ENCODE measurements at places on chromosomes 6 and 20.

- DNase-seq: no peak
Measured at GRCh38 chr20:46362921-46363867, 43.2 kb downstream of the ELMO2 start.

- DNase-seq: no peak
Measured at GRCh38 chr6:27281105-27281539, 31.0 kb downstream of the POM121L2 start.

GRCh38 chr20:4104842-4105241 lies 89.5 kb upstream of the RNF24 start:
- DNase-seq: no peak

DNA sequence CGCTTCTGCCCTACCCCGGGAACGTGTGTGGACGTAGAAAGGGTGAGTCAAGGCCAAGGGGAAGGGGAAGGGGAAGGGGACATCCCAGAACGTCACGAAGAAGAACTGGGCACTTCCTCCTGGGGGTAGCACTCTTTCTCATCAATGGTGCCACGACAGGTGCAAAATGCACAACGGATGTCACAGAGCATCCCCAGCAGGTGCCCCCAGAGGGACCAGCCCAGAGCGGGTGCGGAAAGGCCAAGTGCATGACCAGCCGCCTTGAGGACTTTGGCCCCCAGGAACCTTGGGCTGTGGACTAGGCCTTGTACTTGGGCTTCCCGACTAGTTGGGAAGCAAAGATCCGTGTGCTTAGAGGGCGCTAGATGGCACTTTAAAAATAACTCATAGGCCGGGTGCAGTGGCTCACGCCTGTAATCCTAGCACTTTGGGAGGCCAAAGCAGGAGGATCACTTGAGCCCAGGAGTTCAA lies 12.1 kb upstream of the SRC start:
- no peak for DNase-seq

- no peak for DNase-seq
Measured at GRCh38 chr6:143176090-143177021, 115.7 kb downstream of the AIG1 start.

DNA sequence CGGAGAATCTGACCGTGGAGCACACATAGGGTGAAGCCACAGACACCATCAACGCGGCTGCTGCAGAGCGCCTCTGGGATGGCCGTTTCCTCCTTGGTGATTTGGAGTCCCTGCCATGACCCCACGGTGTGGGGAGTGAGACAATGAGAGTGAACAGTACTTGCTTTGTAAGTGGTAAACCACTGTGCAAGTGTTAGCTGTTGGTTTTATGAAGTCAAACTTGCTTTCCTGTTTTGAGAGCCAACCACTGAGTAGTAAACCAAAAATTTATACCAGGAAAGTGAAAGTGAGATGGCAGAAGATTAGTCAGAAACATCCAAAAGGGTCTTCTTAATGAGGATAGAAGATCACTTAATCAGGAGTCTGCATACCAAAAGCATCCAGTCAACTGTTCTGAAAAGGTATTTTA lies 160.7 kb downstream of the FOXC1 start:
- peak; percentile 50 for DNase-seq

DNA sequence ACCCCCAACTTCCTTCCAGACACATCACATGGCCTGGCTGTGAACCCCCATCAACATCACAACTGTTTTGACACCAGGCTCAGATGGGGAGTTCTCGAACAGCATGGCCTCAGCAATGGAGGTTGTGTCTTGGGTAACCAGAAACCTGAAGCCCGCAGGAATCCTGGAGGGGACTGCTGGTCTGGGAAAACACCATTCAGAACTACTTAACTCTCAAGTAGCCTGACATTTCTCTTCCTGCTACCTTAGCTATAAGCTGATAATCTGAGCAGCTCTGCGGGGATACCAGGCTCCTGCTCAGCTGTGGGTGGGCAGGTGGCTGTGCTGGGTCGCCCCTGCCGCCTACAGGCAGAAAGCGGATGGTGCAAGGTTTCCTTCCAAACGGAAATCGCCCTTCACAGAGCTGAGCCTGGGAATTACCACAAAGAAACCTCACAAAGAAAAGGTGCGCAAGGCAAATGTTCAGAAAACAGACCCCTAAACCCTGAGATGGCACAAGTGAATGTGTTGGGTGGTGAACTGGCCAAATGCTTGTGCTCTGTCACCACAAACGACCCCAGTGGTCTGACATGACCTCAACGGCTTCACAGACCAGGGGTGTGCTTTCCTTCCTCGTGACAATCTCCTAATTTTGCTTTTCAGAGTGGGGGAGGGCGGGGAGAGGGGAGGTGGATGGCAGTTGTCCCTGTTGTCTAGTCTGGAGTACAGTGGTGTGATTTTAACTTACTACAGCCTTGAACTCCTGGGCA lies 29.5 kb downstream of the SNX5 start:
- peak; percentile 8 for DNase-seq

Data from NK-92 treated with Interleukin-12 subunit alpha and Interleukin-12 subunit beta, amount 100 ng/mL, for 24 hours (cell line).